Lower leg skin (tissue), 4 donors: ENCODE measurements at places on chromosomes 6 and 20. TPM values are rescaled to one million over a fixed set of nuclear protein-coding genes. Genes with fewer than 3 reads are reported as not detected.

GRCh38 chr6:92977018-92977417 lies 442.3 kb downstream of the EPHA7 start:
- no peak for DNase-seq

GRCh38 chr6:2077826-2078225 lies 167.6 kb downstream of the GMDS start:
- DNase-seq = no peak

DNA sequence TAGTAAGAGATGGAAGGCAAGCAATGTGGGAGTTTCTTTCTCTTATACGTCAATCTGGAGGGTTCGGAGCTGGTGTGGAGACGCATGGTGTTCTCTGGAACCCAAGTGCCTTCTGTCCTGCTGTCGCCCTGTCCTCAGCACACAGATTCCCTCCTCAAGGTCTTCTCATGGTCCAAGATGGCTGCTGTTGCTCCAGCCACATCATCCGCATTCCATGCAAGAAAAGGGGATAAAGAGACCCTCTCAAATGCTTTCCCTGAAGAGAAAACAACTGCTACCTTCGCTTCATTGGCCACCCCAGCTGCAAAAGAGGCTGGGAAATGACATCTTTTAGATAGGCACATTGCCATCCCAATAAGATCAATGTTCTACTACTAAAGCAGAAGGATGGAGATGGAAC lies 151.2 kb downstream of the ANKRD60 start:
- DNase-seq = peak; percentile 54

DNA sequence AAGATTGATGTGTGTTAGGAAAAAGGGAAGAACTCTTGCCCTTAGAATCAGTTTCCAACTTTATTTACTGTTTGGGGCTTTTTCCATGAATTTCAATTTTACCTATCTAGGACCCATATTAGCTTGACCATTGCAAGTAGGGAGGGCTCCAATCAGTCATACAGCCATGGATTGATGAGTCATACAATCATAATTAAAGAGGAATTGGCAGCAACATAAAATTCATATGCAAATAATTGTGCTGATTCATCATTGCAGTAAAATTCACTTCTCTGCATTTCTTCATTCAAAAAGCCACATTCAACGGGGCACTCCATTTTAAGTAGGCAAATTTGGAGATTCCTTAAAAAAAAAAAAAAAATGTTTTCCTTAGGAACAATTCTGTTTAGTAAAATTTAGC lies 1016.4 kb downstream of the KIF16B start:
- DNase-seq = no peak

WFDC12 gene
- 5.0 TPM for total RNA-seq

SLC22A2 gene
- not detected for total RNA-seq
